ENCODE measurements at places on chromosomes 16 and 17.

- no peak for DNase-seq
Observed at GRCh38 chr17:36576793-36577192, 14.9 kb upstream of the DHRS11 start.

- no peak for DNase-seq
Observed at GRCh38 chr17:44383363-44383762, 6.1 kb downstream of the ITGA2B start.

DNA sequence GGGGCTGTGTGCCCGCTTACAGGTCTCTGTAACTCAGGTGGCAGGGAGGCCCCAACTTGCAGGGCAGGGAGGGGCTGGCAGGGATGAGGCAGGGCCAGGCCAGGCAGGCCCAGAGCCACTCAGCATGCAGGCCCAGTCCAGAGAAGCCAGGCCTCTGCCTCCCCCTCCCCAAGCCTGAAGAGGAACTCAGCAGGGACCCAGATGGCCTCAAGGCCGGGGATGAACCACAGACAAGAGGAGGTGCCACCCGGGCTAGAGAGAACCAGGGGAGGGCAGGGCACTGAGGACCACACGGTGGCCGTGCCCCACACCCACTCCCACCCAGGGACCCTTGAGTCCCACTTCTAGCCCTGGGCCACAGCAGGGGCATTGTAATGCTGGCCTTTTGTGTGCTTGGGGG is 29.8 kb upstream of the EIF1 start:
- DNase-seq = no peak

DNA sequence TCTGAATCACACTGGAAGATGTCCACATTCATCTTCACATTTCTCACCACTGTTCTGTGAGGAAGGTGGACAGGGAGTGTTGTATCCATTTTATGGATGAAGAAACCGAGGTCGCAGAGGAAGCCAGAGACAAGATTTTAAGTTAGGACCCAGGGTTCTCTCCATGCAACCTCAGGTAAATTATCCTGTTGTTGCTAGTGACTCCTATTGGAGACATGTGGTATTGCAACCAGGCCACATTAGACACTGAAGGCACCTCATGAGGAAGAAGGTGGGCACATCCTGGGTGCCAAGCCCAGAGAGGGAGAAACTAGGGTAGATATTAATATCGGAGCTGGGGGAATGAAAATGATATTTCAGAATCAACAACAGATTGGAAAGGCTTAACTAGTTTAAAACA is 8.5 kb upstream of the WNT9B start:
- no peak for DNase-seq

- peak; percentile 9 for DNase-seq
Observed at GRCh38 chr16:47815655-47816054, 340.1 kb downstream of the ABCC12 start.

DNA sequence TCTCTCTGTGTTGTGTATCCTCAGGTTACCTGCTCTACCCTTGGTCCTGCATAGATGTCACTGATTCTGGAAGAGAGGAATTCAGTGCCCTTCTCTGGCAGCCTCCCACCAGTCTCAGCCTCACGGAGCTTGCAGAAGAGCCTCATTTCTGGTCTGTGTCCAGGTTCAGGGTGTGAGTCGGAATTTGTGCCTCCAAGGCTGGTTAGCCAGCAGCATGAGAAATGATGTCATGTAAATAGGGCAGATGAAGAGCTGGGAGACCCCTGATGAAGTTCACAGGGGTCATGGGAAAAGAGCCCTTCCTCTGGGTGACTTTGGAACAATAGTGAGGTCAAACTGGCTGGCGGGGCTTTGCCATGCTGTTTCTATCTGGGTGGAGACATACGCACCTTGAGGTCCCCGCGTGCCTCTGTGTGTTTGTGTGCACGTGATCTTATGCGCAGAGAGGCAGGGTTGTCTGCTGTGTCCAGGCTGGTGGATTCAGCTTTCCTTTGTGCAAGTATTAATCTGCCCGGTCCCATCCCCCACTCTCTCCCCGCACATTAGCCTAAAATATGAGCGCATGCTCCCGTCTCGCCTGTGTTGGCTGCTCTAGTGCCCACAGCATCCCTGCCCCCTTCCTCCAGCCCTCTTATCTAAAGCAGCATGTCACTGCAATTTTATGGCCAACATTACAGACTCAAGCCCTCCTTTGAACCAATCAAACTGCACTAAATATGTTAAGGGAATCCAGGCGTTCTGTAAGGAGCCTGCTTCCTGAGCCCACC is 256.3 kb upstream of the ZFHX3 start:
- no peak for DNase-seq

- no peak for DNase-seq
Observed at GRCh38 chr17:58969156-58969555, 137.5 kb downstream of the TRIM37 start.

DNA sequence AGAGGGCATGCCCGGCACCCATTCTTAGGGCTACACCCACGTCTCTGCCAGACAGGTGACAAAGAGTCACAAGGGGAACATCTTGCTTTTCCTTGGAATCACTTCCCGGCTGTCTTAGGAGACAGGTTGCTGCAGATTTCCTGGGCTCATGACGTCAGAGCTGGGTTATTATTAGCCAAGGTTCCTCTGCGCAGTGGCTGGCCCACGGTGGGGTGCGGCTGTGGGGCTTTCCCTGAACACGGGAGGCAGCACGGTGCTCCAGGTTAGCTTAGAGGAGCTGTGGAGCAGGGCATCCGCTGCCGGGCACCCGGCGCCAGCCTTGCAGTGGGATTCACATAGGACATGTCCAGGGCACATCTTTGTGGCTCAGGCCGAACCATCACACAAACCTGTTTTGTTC is 118.0 kb upstream of the PLCG2 start:
- DNase-seq = no peak

DNA sequence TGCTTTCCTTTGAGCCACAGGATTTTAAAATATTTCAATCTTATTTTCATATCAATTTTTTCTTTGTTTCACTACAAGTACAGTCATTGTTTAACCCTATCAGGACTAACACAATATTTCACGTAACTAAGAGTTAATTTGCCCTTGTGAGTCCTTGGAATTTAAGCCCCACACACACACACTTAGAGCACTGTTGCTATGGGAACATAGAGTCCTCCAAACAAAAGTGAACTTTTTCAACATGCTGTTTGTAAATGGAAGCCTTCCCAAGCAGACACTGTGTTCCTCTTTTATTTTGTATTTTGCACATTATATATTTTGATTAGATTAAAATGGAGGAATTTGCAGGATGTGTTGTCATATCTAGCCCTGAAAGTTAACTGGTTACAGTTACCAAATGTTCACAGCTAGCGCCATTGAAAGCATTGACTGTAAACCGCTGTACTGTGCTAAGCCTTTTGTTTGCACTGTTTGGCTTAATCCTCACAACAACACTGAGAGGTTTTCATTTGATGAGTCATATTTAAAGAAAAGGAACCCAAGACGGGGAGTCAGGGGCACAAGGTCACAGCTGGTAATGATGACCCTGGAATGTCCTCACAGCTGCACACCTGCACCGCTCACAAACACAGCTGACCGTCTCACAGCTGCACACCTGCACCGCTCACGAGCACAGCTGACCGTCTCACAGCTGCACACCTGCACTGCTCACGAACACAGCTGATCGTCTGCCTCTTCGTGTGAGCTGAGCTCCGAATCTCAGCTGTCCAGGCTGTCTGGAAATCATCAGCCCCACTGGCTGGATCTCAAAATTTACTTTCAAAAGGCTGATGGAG is 6.3 kb downstream of the HSBP1 start:
- DNase-seq = peak; percentile 81

DNA sequence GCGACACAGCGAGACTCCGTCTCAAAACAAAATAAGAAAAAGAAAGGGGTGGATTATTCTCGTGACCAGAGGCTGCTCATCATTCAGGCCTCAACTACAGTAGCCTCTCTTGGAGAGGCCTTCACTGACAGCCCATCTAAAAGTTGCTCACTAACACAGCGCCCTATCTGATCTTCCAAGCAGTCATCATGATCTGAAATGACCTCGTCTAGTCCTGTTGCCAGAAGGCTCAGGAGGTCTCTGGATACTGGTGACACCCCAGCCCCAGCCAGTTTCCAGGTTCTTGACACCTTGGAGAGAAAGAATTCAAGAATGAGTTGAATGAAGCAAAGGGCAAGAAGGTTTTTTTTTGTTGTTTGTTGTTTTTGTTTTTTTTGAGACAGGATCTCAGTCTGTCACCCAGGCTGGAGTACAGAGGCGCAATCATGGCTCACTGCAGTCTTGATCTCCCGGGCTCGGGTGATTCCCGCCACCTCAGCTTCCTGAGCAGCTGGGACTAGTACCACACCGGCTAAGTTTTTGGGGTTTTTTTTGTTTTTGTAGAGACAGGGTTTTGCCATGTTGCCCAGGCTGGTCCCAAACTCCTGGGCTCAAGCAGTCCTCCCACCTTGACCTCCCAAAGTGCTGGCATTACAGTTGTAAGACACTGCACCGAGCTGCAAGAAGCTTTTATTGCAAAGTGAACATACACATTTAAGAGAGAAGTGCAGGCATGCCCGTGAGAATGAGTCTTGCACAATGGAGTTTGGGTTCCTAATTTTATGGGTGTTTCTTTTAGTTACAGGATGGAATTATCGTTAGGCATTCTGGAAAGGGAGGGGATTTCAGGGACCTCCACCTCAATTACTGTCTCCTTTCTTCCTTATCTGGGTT is 2.7 kb upstream of the ZC3H7A start:
- no peak for DNase-seq

DNA sequence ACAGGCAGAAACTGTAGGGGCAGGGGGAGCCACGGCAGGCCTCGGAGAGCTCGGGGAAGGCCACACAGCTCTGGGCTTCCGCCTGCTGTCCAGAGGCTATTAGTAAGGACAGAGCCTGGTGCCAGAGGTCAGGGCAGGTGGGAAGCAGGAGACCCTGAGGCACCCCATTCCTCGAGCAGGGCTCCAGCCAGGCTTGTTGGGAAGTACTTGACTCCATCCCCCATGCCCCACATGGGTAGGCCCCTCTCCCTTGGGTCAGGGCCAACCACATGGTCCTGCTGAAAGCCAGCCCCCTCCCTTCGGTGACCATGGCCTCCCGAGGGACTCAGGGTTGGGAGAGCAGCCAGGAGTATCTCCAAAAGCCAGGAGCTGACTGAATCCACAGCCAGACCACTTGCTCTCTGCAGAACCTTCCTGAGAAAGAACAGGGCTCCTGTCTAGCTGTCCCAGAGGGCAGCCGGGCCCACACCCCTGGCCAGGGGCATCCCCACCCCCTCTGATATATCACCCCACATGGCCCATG is 17.4 kb upstream of the MPRIP start:
- no peak for DNase-seq

- DNase-seq = no peak
Observed at GRCh38 chr16:50059111-50059510, 6.7 kb upstream of the HEATR3 start.

- DNase-seq = no peak
Observed at GRCh38 chr17:37607637-37608331, 1.4 kb downstream of the SYNRG start.

GRCh38 chr17:6304894-6305612 is 129.9 kb downstream of the AIPL1 start:
- DNase-seq = no peak

- DNase-seq = no peak
Observed at GRCh38 chr17:77165577-77165976, 24.8 kb downstream of the SEC14L1 start.

- DNase-seq = peak; percentile 91
Observed at GRCh38 chr16:66486773-66487579, 59.9 kb downstream of the BEAN1 start.

GRCh38 chr17:80029258-80029974 is 6.3 kb downstream of the TBC1D16 start:
- DNase-seq = peak; percentile 75

DNA sequence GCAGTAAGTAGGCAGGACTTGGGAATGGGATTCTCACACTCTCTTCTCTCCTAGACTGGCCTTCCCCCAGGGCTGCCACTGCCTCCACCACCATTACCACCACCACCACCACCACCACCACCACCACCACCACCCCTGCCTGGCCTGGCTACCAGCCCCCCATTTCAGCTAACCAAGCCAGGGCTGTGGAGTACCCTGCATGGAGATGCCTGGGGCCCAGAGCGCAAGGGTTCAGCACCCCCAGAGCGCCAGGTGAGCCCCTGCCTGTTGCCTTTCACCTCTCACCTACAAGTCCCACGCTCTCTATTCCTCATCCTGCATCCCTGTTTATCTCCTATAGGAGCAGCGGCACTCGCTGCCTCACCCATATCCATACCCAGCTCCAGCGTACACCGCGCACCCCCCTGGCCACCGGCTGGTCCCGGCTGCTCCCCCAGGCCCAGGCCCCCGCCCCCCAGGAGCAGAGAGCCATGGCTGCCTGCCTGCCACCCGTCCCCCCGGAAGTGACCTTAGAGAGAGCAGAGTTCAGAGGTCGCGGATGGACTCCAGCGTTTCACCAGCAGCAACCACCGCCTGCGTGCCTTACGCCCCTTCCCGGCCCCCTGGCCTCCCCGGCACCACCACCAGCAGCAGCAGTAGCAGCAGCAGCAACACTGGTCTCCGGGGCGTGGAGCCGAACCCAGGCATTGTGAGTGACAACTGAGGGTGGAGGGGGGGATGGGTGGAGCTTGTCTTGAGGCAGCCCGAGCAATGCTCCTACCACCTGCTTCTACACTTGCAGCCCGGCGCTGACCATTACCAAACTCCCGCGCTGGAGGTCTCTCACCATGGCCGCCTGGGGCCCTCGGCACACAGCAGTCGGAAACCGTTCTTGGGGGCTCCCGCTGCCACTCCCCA is 7.9 kb upstream of the TMEM88 start:
- DNase-seq = no peak

DNA sequence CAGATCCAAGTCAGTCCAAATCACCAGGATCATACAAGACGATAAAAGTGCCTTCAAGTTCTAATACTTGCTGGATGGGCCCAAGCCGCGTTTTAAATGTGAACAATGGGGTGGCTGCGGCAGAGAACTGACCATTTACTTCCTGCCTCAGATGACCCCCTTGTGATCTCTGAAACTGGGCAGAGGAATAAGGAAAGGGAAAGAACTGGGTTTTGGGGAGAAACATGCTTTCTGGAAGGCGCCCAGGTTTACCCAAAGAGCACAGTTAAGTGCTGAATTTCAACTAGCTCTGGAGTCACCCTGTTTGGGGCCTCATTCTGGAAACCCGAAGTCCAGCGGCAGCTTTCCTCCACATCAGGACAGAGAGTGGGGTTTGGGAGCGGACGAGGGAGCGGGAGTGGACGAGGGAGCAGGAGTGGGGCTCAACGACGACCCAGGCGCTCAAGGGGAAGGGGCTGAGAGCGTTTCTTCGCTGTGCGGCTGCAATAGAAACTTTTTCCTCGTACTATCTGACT is 1.6 kb downstream of the FAM20A start:
- no peak for DNase-seq

DNA sequence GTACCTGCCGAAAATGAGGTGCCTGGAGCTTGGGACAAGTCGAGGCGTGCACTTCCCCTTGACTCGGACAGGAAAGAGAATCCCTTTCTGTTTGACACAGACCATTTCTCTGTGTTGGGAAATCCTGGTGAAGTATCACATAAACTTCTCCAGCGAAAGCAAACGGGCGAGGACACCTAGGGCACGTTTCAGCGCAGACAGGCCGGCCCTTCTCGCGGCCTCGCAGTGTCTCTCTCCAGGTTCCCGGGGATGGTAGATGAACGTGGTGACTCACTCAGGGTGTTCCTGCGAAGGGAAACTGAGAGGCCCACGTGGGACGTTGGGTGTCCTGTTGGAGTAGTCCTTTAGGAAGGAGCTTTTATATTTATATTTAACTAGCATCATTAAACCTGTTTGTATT is 36.3 kb upstream of the ZNF750 start:
- DNase-seq = peak; percentile 24

Data from astrocyte of the spinal cord (primary cell).